ENCODE measurements at places on chromosomes 12 and 14. TPM values are rescaled to one million over a fixed set of nuclear protein-coding genes. Genes with fewer than 3 reads are reported as not detected.

The AICDA gene
- total RNA-seq, result not detected

The AVPR1A gene
- total RNA-seq, result 0.23 TPM

DNA sequence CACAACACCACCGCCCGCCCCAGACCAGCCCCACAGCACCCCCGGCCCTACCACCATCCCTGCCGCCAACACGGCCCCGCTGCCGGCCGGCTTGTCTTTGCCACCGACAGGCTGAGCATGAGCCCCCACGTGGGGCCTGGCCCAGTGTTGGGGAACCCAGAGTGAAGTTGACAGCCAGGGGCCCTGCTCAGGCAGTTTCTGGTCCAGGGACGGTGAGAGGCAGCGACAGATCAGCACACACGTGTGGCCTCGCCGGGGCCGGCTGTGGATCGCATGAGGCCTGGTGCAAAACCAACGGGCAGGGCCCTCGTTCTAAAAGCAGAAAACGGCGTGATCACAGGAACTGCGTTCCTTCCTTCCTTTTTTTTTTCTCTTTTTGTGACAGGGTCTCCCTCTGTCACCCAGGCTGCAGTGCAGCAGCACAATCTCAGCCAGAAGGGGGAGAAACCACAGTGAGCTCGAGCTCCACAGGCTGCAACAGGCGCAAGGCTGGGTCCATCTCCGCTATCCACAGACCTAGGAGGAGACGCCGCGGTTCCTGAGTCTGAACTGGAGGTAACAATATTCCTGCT is 50.5 kb upstream of the FBRSL1 start:
- DNase-seq, result no peak

DNA sequence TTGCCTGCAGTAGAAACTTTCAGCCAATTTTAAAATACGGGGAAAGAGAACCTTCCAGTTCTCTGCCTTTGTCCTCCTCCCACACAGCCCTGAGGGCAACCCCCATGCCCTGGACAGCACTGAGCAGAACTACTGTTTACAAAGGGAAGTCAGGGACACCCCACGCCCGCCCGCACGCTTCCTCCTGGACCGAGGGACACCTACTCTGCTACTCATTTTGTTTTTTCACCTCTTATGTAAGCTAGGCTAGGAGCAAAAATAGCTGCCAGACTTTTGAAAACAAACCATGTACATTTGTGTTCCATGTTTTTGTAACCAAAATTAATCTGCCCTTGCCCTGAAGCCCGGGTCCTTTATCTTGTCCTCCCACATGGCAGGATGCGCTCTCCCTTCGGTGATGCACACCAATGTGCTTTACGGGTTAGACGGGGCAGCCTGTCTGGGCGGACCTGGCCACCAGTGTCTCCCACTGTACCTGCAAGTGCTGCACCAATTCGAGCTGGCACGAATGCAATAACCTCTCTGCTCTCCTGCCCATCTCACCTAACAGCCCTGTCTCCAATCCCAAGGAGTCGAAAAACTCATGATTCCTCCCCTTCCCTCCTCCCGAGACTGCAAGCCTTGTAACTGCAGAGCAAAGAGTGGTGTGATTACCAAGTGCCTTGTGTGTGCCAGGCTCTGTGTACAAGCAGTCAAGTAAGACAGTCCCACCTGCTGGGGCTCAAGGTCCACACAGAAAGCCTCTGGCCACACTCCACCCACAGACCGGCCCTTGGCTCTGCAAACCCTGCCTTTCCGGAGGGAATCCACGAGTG is 85.2 kb downstream of the CCDC88C start:
- DNase-seq, result no peak

The CMKLR1 gene
- total RNA-seq, result 17.9 TPM

The ISM2 gene
- total RNA-seq, result not detected
